Left ventricle myocardium inferior (tissue), 1 donor: ENCODE measurements at places on chromosomes 2 and 18. TPM values are rescaled to one million over a fixed set of nuclear protein-coding genes. Genes with fewer than 3 reads are reported as not detected.

GAL3ST2 gene
- not detected for total RNA-seq

IL37 gene
- not detected for total RNA-seq

ONECUT2 gene
- 0.41 TPM for total RNA-seq

NEU4 gene
- total RNA-seq = not detected

AGXT gene
- total RNA-seq = not detected

ATP6V1B1 gene
- not detected for total RNA-seq

ASB18 gene
- 11.3 TPM for total RNA-seq

DNA sequence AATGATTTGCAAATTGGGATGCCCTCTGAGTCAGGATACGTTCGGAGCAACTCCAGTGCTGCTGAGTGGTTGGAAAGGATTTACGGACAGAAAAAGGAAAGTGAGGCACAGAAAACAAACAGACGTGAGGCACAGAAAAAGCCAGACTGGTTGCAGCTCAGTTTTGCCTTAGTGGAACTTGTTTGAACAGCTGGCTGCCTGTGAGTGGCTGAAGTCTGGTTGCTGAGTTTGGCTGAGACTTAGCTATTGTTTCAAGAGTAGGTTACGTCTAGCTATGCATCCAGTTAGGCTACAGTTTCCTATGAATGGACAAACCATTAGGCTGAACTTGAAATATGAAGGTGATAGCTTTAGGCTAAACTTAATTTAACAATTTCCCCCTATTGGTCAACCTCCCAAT is 256.6 kb downstream of the VAPA start:
- no peak overlapping the region for H3K27ac ChIP-seq
- H3K4me1 ChIP-seq = no peaks in the 10 kb centered on the region
- H3K27me3 ChIP-seq = no peaks in the 10 kb centered on the region

DNA sequence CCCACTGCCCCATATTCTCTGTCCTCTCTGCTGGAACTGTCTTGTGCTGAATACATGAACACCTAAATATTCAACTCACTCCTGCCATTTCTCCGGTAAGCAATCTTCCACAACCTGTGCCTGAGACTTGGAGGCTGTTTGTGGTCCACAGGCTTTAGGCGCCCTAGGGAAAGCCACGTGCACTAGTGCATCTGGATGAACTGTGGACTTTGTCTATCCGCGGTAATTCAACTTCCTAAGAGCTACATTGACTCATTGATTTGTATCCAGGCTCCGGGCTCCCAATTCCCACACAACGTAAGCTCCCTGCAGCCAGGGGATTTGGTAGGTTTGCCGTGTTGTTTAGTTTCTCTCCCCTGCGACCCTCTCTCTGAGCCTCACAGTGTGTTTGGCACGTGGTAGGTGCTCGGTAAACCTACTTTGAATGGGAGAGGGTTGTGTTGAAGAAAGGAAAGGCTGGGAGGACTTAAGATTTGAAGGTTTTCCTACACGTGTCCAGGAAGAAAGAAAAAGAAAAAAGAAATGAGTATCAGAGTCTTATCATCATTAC is 718.2 kb downstream of the DPP10 start:
- H3K27me3 ChIP-seq = peaks cover 64% of the 10 kb centered on the region
- no peaks in the 10 kb centered on the region for H3K36me3 ChIP-seq

- no peak overlapping the region for H3K27ac ChIP-seq
- H3K36me3 ChIP-seq = no peaks in the 10 kb centered on the region
- no peak for DNase-seq
- no peak overlapping the region for H3K4me3 ChIP-seq
- peaks cover 59% of the 10 kb centered on the region for H3K4me1 ChIP-seq
- no peaks in the 10 kb centered on the region for H3K27me3 ChIP-seq
Measured at GRCh38 chr2:40251137-40251536, 200.8 kb downstream of the SLC8A1 start.

GRCh38 chr18:75362435-75362834 is 65.1 kb downstream of the SMIM21 start:
- no peak overlapping the region for H3K27ac ChIP-seq
- no peaks in the 10 kb centered on the region for H3K4me1 ChIP-seq
- no peak overlapping the region for H3K4me3 ChIP-seq
- peaks cover 20% of the 10 kb centered on the region for H3K27me3 ChIP-seq
- no peak for DNase-seq

DNA sequence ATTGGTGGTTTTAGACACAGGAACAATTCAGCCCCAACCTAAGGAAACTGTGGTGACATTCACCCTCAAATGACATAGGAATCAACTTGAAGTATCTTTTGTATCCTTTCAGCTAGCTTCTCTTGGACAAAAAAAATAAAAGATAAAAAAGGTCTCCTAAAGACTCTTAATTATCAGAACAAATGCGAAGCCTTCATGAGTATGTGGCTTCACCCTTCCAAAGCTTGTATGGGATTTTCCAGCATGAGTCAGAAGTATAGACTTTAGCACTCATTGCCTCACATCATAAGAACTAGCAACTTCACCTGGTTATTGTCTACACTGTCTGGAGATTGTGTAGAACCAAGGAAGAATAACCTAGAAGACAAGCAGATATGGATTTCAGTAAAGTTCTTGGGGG is 135.4 kb downstream of the LAMA3 start:
- DNase-seq = no peak
- no peak overlapping the region for H3K4me3 ChIP-seq
- peaks cover 23% of the 10 kb centered on the region for H3K4me1 ChIP-seq
- H3K27me3 ChIP-seq = no peaks in the 10 kb centered on the region
- no peaks in the 10 kb centered on the region for H3K36me3 ChIP-seq

- no peaks in the 10 kb centered on the region for H3K27me3 ChIP-seq
- no peak overlapping the region for H3K27ac ChIP-seq
- H3K36me3 ChIP-seq = no peaks in the 10 kb centered on the region
- no peak for DNase-seq
- no peaks in the 10 kb centered on the region for H3K4me1 ChIP-seq
Measured at GRCh38 chr2:107669335-107669734, 157.4 kb upstream of the RGPD4 start.

- DNase-seq = no peak
- no peak overlapping the region for H3K4me3 ChIP-seq
- H3K27ac ChIP-seq = no peak overlapping the region
- H3K4me1 ChIP-seq = no peaks in the 10 kb centered on the region
- no peaks in the 10 kb centered on the region for H3K36me3 ChIP-seq
Measured at GRCh38 chr18:24108641-24109040, 30.2 kb upstream of the CABYR start.

DNA sequence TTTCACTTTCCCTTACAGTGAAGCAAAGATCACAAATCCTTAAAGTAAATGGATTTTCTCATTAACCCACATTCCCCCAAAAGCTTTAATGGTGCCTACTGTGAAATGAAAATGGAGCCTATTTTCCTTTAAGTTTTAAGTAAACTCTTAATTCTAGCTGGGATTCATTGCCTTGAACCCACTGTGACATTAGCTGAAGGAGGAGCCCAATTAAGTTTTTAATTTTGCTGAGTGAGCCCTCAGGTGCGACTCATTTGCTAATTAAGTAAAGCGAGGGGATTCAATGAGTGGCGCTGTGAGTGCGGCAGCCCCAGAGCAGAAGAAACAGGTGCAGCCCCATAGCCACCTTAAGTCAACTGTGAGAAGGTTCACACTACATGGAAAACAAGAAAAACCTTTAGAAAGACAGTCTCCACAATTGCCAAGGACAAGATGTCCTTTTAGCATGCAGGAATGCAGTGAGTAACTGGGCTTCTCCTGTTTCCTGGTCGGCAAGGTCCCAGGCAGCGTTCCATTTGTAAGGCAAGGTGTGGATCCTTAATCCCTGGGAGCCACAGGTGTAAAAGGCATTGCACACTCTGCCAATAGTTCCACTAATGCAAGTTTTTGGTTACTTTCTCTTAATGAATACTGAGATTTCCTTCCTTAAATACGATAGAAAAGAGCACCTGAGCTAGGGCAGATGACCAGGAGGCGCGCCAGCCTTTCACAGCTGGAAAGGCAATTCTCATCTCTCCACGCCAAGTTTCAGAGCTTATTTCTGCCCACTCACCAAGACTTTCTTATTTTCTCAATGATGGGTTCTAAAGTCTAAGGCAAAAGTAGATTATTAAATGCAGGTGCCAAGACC is 87.7 kb downstream of the TMEM18 start:
- H3K27ac ChIP-seq = no peak overlapping the region
- H3K4me3 ChIP-seq = no peak overlapping the region
- no peaks in the 10 kb centered on the region for H3K36me3 ChIP-seq
- H3K4me1 ChIP-seq = peaks cover 6% of the 10 kb centered on the region
- H3K27me3 ChIP-seq = peaks cover 79% of the 10 kb centered on the region

- no peak for DNase-seq
- H3K4me3 ChIP-seq = no peak overlapping the region
- no peaks in the 10 kb centered on the region for H3K36me3 ChIP-seq
- H3K4me1 ChIP-seq = no peaks in the 10 kb centered on the region
Measured at GRCh38 chr2:223010641-223011040, 41.3 kb upstream of the KCNE4 start.

DNA sequence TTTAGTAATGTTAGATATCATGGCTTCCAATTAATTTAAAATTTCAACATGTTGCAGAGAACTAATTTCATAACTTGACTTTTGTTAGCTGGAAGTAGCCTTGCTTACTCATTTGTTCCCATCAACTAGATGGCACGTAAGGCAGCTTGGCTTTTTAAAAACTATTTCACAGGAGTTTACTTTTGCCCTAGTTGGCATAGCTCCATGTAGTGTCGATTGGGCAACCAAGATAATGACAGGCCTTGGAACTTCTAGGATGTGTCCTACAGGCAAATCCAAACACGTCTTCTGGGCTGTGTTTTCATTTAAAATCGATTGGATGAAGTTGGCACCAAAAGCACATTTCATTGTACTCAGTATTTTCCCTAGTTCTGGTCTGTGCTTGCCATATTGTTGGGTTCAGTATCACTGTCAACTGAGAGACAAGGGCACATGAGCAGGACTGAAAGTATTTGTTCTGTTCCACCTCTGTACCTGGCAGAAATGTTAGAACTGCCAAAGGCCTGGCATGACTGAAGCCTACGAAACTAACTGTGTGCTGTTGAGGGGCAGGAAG is 29.4 kb downstream of the HADHB start:
- DNase-seq = no peak
- H3K36me3 ChIP-seq = peaks cover 56% of the 10 kb centered on the region
- H3K4me1 ChIP-seq = peaks cover 64% of the 10 kb centered on the region
- H3K27me3 ChIP-seq = no peaks in the 10 kb centered on the region

DNA sequence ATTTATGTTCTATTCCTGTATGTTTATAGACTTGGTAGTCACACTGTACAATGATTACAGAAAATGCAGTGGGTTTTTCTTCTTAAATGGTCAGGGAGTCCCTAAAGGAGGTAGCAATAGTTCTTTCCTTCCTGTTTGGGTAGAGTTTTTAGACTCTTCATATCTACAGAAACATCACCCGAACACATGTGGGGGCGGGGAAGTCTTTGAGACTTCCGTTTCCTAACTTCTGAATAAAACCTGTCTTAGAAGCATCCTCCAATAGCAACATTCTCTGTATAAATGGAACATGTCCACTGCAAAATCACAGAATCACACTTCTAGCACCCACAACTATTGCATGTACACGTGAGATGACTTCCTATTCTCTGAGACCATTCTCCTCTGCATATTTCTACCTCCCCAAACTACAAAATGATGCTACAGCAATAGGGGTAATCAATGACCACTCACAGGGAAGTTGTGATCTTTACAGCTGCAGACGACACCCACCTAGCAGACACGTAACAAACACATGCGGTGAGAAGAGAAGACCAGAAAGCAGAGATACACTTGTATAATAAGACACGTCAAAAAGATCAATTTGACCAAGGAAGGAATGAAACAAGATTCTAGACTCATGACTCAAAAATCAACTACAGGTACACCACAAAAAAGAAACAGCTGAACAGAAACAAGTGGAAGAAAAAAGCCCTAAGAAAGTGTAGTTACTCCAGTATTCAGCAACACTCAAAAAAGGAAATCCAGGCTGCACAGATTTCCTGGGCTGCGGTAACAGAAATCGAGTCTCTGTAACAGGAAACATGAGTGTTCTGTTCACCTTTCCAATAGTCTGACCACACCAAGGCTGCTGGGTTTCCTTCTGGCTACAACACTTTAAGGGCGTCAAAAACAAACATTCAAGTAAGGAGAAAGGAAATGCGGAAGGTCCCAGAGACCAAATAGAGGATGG is 120.4 kb downstream of the ZNF516 start:
- H3K4me1 ChIP-seq = peaks cover 9% of the 10 kb centered on the region
- peaks cover 32% of the 10 kb centered on the region for H3K36me3 ChIP-seq
- no peaks in the 10 kb centered on the region for H3K27me3 ChIP-seq
- H3K4me3 ChIP-seq = no peak overlapping the region

GRCh38 chr2:10042301-10043161 is 819 bp upstream of the KLF11 start:
- peaks cover 89% of the 10 kb centered on the region for H3K4me1 ChIP-seq
- DNase-seq = peak; percentile 89
- H3K4me3 ChIP-seq = peak overlapping the region; percentile 67
- H3K36me3 ChIP-seq = peaks cover 15% of the 10 kb centered on the region
- H3K27ac ChIP-seq = peak overlapping the region; percentile 100
- H3K27me3 ChIP-seq = no peaks in the 10 kb centered on the region

- peaks cover 20% of the 10 kb centered on the region for H3K4me1 ChIP-seq
- no peak for DNase-seq
- H3K27me3 ChIP-seq = no peaks in the 10 kb centered on the region
- peaks cover 62% of the 10 kb centered on the region for H3K36me3 ChIP-seq
Measured at GRCh38 chr2:178747767-178748166, 59.5 kb downstream of the TTN start.

- no peaks in the 10 kb centered on the region for H3K36me3 ChIP-seq
- peaks cover 19% of the 10 kb centered on the region for H3K27me3 ChIP-seq
Measured at GRCh38 chr2:2107627-2108026, 223.4 kb downstream of the MYT1L start.
